Stimulated activated CD8-positive, alpha-beta memory T cell treated with anti-CD3 and anti-CD28 coated beads, Interleukin-7, amount 100 ng/mL, for 1 hour (primary cell): ENCODE measurements at places on chromosomes 3 and 15.

GRCh38 chr3:9448071-9448470, 50.7 kb downstream of the SETD5 start:
- no peak for DNase-seq

DNA sequence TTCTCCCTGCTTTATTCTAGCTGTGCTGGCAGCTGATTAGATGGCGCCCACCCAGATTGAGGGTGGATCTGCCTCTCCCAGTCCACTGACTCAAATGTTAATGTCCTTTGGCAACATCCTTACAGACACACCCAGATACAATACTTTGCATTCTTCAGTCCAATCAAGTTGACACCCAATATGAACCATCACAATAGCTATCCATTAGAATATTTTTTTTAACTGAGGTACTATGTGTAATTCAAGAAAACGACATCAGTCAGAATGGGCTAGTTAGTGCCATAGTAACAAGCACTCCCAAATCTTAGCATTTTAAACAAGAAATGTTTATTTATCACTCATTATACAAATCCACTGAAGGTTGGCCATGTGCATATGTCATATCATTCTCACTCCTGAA, 723.1 kb downstream of the NR2F2 start:
- no peak for DNase-seq

DNA sequence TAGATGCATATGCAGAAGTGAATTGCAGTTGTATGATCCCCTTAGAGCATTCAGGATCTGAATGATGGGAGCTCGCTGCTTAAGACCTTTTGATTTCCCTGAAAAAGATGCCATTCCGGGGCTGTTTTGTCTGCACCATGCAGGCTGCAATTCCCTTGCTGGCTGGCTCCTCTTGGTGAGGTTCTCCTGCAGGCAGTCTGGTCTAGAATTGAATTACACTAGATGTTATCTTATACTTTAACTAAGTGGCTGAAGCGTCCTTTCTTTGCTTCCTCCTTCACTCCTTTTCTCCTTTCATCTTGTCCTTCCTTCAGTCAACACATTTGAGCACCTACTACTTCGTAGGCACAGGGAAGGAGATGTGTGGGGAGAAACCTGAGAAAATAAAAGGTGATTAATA, 18.6 kb upstream of the MYZAP start:
- no peak for DNase-seq

DNA sequence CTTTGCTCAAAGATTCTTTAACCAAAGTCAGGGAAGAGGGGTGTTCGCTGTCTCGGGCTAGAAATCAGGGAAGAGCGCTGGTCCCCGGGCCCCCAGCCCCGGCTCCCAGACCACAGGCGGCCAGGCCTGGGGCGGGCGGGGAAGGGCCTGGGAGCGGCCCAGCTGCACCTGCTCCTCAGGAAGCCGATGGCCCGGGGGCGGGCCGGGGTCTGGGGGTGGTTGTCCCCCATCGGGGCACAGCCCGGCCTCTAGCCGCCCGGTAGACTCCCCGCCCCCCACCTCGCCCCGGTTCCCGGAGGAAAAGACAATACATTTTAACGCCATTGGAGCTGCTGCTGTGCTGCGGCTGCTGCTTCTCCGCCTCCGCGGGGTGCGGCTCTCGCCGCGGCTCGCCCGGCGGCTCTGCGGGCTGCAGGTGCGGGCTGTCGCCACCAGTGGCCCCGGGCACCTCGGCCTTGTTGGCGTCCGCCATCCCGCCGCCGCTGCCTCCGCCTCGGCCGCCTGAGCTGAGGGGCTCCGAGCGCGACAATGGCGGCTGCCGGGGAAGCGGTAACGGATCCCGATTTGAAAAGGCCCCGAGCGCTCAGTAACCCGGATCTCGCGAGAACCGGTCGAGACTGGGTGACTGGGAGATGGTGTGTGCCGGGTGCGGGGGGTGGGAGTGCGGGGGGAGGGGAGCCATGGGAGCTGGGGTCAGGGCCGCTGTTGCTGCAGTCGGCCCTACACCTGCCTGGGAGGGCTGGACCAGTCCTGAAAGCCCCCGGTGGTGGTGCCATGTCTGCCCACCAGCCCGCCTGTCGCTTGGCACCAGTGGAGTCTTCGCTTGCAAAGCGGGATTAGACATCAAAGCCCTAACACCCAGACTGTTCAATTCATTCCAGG, at the start of gene MYEF2:
Gene MYEF2 (minus strand): TSS at position 530 of the 882 bp plus-strand sequence. CDS start 58 bp downstream, at position 472.
- DNase-seq = peak; percentile 34

GRCh38 chr15:77748078-77749064, 115.7 kb upstream of the LINGO1 start:
- DNase-seq = no peak

DNA sequence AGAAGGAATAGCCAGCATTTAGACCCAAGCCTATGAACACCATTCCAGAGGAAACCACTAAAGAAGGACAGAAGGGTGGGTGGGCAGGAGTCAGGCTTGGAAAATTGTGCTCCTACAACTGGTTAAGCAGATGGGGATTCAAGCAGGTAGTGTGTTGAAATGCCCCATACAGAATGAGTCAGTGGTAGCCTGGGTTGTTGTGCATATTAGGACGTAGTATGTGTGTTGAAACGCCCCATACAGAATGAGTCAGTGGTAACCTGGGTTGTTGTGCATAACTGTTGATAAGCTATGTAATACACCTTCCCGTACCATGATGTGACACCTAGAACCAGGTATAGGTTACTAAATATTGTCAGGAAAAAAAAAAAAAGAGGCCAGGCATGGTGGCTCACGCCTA, 34.0 kb downstream of the MINDY4B start:
- no peak for DNase-seq

GRCh38 chr3:62873761-62874710, 1.2 kb downstream of the CADPS start:
- no peak for DNase-seq

GRCh38 chr15:48616216-48616615, 29.3 kb downstream of the FBN1 start:
- no peak for DNase-seq

- DNase-seq = no peak
Measured at GRCh38 chr15:80160570-80161156, 7.9 kb downstream of the FAH start.

DNA sequence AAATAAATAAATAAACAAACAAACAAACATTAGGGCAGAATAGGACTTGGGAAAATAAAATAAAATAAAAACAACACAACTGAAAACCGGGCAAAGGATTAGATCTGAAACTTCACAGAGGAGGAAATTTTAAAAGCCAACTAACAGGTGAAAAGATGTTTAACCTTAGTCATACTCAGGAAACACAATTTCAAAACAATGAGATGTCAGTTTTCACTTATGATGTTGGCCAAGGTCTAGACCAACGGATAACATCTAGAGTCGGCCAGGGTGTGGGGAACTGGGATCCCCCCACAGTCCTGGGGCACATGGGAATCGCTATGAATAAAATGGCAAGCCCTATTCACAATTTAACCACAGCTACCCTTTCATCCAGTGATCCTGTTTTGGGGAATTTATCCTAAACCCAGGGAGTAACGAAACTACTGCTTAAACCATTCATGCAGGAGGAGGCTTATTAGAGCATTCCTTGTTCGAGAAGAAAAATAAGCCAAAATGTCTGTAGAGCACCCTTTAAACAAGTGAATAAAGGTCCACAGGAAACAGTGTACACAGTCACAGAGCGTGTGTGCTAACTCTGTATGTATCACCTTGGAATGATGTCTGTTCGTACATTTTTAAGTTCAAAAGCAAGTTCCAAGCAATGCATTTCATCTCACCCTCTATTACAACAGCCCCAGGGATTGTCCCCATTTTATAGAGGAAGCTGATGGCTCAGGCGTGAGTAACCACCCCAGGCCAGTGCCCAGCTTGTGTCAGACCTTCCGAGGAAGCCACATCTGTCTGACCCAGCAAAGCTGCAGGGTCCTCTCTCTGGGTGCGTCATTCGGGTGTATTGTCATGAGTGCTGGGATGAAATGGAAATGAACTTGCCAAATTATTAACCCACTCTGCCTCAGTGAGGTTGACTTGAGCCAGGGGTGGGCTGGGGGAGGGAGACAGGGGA, 6.3 kb upstream of the ANPEP start:
- no peak for DNase-seq

DNA sequence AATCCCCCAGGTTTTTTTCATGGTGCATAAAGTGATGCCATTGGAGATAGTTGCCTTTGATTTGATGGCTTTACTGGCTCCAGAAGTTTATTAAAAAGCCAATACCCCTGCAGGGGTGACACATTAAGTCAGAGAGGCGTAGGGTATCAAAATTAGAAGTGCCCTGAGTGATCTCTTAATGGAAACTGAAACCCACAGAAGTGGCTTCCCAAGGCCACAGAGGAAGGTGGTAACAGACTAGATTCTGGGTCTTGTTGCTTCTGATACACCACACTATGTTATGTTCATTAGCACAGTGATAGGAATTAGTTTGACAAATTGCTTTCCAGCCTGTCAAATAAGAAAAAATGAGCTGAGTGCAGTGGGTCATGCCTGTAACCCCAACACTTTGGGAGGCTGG, 112.3 kb downstream of the IQCH start:
- DNase-seq = no peak

DNA sequence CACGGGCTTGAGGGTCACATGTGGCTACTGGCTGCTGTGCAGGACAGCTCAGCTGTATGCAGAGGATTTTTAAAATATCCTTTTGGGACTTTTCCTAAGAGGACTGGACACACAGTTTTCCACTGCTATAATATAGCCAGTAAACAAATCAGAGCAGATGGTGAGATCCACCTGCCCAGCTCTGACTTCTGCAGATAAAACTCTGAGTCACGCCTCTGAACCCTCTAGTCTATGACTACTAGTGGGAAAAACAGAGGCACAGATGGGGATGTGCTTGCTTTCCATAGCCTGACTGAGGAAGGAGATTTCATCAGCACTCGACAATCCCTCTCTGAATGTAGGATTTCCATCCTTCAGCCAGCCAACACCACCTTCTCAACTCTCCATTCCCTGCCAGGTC, 45.1 kb downstream of the COLQ start:
- DNase-seq = no peak

DNA sequence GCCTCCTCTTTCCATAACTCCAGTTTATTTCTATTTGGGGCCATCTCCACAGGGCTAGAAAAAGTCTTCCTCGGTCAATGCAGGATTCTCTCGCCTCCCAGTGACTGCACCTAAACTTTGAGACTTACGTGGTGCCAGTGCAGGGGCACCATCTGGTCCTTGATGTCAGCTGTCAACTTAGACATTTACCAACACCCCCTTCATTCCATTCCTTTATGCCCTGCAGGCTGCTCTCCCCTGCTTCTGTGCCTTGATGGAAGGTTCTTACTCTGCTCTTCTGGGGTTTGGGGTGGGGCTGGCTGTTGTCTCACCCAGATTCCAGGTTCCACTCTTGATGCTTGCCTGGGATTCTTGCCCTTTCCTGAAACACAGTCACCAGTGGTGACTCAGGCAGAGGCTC, 101.8 kb downstream of the ST8SIA2 start:
- no peak for DNase-seq

DNA sequence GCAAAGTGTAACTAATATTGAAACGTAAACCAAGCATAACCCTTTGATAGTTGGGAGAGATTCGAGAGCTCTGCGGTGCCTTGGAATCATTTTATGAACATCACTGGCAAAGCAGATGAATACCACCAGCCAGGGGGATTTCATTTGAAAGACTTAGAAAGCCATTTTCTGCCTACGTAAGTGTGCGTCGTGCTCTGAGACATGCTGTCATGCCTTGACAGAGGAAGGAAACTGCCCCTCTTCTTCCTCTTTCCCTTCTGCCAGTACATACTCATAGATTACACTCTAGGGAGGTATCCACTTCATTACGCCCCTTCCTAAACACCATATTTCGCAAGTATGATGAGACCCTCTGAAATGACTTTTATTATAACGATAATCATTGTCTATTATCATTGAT, 3.3 kb upstream of the MTHFS start:
- DNase-seq = no peak

DNA sequence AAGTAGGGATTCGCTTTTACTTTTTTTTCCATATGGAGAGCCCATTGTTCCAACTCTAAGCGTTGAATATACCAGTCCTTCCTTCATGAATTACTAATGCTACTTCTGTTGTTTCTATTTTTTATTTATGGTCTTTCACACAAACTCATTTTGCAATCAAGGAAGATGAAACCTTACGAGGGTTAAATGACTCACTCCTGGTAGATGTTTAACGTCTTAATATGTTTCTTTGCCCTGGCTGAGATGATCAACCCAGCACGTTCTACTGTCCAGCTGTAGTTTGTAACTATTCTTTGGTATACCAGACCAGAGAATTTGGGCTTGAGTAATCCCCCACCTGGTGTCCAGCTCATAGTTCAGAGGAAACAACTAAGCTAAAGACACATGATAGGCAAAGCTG, 23.1 kb downstream of the CDCP1 start:
- no peak for DNase-seq

DNA sequence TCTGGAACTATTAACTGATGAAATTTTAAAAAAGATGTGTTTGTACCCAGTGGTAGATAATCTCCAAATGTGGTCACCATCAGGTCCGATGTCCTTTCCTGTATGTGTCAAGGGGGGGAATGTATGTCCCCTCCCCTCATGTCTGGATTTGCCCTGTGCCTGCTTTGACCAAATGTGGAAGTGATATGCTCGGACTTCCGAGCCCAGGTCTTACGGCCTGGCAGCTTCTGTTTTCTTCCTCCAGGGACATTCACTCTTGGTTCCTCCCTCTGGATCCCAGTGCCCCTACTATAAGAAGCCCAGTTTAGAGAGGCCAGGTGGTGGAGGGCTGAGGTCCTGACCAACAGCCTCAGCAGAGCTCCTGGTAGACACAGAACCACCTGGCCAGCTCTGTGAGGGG, 75.5 kb downstream of the CCR1 start:
- DNase-seq = no peak
